Regular cardiac myocyte (primary cell): ENCODE measurements at places on chromosomes 11 and 22. TPM values are rescaled to one million over a fixed set of nuclear protein-coding genes. Genes with fewer than 3 reads are reported as not detected.

Gene DBX1
- total RNA-seq: not detected in 2 replicates

Gene CECR2
- total RNA-seq: 0.96 and 1.1 TPM in 2 replicates

Gene CHRDL2
- under 0.01 TPM in 1 of 2 replicates, not detected in the other for total RNA-seq

Gene TRIM49
- total RNA-seq: not detected in 2 replicates

Gene WNT7B
- under 0.01 and 0.58 TPM in 2 replicates for total RNA-seq

Gene DLG2
- 0.58 and 1.4 TPM in 2 replicates for total RNA-seq

Gene IL10RA
- under 0.01 TPM in 1 of 2 replicates, not detected in the other for total RNA-seq

Gene HSPA8
- total RNA-seq: 1,646 and 3,145 TPM in 2 replicates

Gene PLEKHB1
- 0.38 and 1.1 TPM in 2 replicates for total RNA-seq

Gene NNMT
- total RNA-seq: 192 and 615 TPM in 2 replicates

Gene MOV10L1
- total RNA-seq: 1.5 and 5.1 TPM in 2 replicates

Gene B3GAT1
- total RNA-seq: under 0.01 TPM in 2 replicates

Gene IGLL1
- total RNA-seq: not detected in 2 replicates

Gene CACNA1I
- under 0.01 TPM in 1 of 2 replicates, not detected in the other for total RNA-seq

Gene KCNK4
- not detected in 2 replicates for total RNA-seq

Gene APOA4
- not detected in 2 replicates for total RNA-seq

Gene OR8G5
- not detected in 2 replicates for total RNA-seq

Gene TTLL1
- total RNA-seq: 9.8 and 16.6 TPM in 2 replicates

Gene SDHD
- total RNA-seq: 158 and 183 TPM in 2 replicates

Gene DRG1
- 73.0 and 110 TPM in 2 replicates for total RNA-seq

Gene MRGPRD
- not detected in 2 replicates for total RNA-seq

Gene SCGB1D2
- total RNA-seq: not detected in 2 replicates

Gene TRIM48
- not detected in 2 replicates for total RNA-seq

Gene GAL3ST1
- total RNA-seq: 0.28 TPM in 1 of 2 replicates, not detected in the other

Gene KRTAP5-11
- not detected in 2 replicates for total RNA-seq

Gene KRTAP5-9
- not detected in 2 replicates for total RNA-seq

Gene C11orf86
- not detected in 2 replicates for total RNA-seq

Gene CCDC188
- total RNA-seq: 0.38 and 0.56 TPM in 2 replicates
